Stimulated activated CD8-positive, alpha-beta memory T cell treated with anti-CD3 and anti-CD28 coated beads, Interleukin-4, amount 100 ng/mL, for 4 hours (primary cell): ENCODE measurements at places on chromosomes 6 and 20.
A peak's percentile ranks its signal among the peaks of the same experiment; 100 is the strongest.

GRCh38 chr20:61193164-61193563 lies 58.9 kb upstream of the CDH4 start:
- DNase-seq, result no peak

DNA sequence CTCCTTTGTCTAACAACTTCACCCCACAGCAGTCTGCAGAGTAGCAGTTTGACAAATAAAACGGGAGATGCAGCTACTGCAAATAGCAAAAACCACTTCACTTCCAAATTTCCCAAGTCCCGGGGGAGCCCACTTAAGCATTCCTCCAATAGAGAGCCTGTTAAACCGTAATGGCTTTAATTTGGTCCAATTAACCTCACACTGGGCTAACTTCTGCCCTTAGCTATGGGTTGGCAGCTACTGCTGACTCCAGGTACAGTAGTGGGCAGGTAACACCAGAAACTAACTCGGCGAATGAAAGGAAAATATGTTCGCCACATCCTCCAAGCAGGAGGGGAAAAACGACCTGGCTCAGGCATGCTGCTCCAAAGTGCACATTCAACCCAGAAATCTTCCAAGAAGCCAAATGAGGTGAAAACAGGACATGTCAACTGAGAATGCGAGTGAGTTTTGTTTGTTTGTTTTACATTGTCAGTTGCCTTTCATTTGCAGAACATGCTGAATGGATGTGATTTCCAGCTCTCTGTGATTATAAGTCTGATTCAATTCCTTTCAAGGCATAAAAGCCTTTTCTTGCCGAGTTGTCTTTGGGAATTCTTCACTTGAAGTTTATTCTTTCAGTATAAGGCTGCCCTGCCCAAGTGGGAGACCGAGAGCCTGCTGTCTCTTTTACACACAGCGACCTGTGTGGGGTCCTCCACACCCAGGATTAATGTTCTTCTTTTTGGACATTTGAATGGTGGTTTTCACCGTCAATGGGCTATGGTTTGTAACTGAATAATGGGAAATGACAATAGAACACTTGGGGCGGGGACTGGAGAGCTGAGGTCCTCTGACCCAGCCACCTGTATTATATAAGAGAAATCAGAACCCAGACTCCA lies 117.3 kb upstream of the ARMC2 start:
- no peak for DNase-seq

- DNase-seq, result no peak
Observed at GRCh38 chr6:82785206-82785605, 280.4 kb downstream of the UBE3D start.

DNA sequence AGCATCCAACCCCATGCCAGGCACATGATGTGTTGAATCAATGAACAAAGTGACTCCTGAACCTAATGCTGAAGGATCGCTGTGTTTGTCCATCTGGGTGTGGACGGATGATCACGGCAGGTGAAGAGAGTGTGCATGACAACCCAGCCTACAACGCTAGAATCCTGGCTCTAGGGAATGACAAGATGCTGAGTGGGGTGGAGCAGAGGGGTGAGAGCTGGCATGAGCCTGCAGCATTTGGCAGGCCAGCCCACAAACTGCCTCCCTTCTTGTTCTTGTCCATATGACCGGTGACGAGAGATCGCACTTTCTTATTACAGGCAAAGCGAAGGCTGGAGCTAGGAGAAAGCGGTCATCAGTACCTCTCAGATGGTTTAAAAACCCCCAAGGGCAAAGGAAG lies 54.7 kb upstream of the CDKAL1 start:
- no peak for DNase-seq

DNA sequence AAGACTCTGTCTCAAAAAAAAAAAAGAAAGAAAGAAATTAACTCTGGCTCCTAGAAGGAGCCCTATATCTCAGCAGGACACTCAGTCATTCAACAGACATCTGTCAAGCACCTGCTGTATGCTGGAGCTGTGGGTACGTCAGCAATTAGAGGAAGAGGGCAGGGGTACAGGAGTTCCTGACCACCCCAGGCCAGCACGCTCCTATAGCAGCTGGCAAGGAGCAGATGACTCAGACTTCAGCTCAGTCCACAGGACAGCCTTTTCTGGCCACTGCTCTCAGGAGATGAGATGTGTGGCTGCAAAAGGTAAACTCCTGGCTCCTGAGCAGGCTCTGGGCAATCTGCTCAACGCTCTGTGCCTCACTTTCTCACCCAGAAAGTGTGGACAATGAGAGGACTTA lies 1.7 kb upstream of the RTEL1 start:
- no peak for DNase-seq

- no peak for DNase-seq
Observed at GRCh38 chr6:7469696-7470095, 71.8 kb upstream of the DSP start.

DNA sequence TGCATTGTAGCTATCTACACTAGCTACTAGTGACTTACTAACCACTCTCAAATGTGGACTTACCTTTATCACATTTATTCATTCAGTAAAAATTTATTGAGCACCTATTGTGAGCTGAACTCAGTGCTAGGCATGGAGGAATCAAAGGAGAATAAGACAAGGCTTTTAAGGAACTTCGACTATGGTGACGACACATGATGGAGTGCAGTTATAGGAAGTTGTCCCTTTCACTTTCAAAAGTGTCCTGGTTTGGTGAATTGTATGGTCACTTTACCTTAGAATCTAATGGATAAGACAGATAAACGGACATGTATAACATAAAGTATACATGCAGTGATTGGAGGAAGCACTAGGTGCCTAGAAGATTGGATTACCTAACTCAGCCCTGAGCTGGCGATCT lies 4.3 kb downstream of the AKAP7 start:
- no peak for DNase-seq

GRCh38 chr6:48389146-48390043 lies 278.4 kb upstream of the PTCHD4 start:
- DNase-seq, result no peak

DNA sequence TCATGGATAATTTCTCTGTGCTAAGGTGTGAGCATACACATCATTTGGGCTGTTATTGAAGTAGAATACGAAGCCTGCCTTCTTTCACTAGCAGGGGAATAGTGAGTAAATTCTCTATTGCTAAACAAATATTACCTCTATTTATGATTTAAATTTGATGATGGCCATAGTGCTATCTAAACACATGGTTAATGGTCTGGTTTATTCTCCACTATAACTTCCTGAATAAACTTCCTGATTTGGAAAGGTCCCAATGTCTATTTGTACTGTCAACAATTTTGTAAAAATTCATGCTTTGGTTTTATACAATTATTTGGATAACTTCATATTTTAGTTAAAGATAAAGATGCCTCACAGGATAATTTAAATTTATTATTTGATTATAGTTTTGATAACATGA lies 400.8 kb downstream of the ARHGAP18 start:
- no peak for DNase-seq

- no peak for DNase-seq
Observed at GRCh38 chr20:4814696-4815252, 93.1 kb downstream of the PRND start.

GRCh38 chr20:18388860-18389259 lies 78.0 kb downstream of the DZANK1 start:
- DNase-seq, result no peak

- no peak for DNase-seq
Observed at GRCh38 chr20:29873946-29874345, 1383.5 kb upstream of the DEFB115 start.

- no peak for DNase-seq
Observed at GRCh38 chr6:3876866-3877265, 27.7 kb downstream of the FAM50B start.

- no peak for DNase-seq
Observed at GRCh38 chr6:167073679-167074274, 49.1 kb upstream of the CCR6 start.

GRCh38 chr6:144908004-144908403 lies 622.9 kb downstream of the UTRN start:
- no peak for DNase-seq

DNA sequence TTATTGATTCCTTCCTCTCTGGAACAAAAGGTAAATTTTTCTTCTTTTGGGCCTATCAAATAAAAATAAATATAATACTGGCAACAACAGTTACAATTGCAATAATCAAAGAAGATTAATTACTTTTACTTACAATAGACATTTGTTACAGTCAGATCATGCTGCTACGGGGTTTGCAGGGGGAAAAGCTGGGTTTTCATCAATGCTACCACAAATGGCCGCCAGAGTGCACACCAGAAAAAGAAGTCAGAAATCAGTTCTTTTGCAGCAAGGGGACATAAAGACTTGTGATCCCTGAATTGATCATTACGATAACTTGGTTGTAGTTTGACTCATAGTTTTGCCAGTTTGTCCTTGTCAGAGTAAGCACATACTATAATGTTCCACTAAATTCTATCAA lies 714.5 kb upstream of the EYS start:
- no peak for DNase-seq

GRCh38 chr6:30613251-30614043 lies 3.6 kb downstream of the PPP1R10 start:
- DNase-seq, result no peak

GRCh38 chr6:111975466-111975865 lies 78.4 kb upstream of the CCN6 start:
- DNase-seq, result no peak

DNA sequence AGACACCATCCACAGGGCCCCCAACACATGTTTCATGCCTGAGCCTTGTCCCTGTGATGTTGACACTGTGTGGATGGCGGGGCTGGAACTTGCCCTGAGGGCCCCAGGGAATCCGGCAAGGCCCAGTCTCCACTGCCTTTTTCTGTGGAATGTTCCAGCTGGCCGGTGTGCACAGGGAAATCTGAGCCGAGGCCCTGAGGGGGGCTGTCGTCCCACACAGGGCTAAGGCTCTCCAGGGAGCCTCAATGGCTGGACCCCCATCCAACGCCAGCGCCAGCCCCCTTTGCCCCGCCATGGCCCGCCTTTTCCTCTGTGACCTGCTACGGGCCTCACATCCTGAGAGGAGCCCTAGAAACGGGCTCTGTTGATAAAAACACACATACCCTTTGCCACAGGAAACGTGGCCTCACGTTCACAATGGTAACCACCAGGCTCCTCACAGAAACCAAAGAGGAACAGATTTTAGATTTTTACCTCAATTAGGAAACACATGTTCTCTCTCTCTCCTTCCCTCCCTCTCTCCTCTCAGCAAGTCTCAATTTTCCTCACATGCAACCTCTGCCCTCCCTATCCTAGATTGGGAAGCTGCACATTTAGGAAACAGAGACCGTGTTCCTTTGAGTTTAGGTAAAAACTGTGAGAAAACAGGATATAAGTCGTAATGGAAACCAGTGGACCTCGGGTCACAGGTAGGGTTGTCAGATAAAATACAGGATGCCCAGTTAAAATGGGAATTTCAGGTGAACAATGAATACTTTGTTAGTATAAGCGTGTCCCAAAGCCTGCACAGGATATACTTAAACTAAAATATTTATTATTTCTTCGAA lies 13.7 kb upstream of the ZNF831 start:
- DNase-seq, result peak; percentile 23

DNA sequence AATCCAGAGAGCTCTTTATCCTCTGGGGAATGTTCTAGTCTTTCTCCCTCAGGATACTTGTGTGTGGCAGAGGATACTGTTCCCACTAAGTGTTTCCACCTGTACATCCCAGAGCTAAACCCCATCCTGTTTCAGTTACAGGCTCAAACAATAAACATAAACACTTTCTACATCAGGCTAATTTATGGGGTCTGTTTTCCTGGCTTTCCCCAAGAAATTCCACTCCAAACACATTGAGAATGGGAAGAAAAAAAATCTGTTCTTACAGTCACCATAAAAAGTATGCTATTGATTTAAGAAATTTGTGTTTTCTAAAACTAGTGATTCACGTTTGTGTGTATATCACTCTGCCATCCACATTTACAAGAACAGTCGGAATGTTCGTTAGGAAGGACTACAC lies 293.9 kb upstream of the FOXQ1 start:
- DNase-seq, result no peak

- no peak for DNase-seq
Observed at GRCh38 chr20:58604128-58604881, 46.8 kb upstream of the STX16 start.

- no peak for DNase-seq
Observed at GRCh38 chr20:36920334-36920730, 31.2 kb downstream of the SAMHD1 start.

GRCh38 chr6:146301764-146302163 lies 241.9 kb upstream of the RAB32 start:
- no peak for DNase-seq

- no peak for DNase-seq
Observed at GRCh38 chr20:26243731-26244130, 547.1 kb upstream of the ZNF337 start.

DNA sequence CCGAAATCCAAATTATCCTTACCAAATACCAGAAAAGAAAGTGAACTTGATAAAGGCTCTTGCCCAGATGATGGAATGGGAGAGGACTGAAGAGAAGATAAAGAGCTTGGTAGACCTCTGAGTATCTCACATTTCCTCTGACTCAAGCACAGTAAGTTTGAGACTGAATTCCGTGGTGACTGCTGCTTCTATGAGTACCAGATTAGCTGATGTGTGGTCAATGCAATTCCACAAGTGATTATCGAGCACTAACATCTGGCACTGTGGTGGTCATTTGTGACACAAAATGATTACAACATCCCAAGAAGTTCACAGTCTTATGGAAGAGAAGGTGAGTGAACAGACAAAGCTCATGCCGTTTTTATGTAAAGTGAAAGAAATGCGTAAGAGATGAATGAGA lies 2.6 kb upstream of the RPS6KA2 start:
- DNase-seq, result no peak

- no peak for DNase-seq
Observed at GRCh38 chr20:33301192-33301930, 18.3 kb downstream of the BPIFB1 start.

- no peak for DNase-seq
Observed at GRCh38 chr20:37408302-37409193, 62.6 kb downstream of the SRC start.

GRCh38 chr6:11337306-11337705 lies 104.8 kb upstream of the NEDD9 start:
- no peak for DNase-seq

- no peak for DNase-seq
Observed at GRCh38 chr6:9208966-9209365, 773.6 kb upstream of the SLC35B3 start.

- no peak for DNase-seq
Observed at GRCh38 chr6:168416531-168416930, 24.5 kb upstream of the SMOC2 start.

- DNase-seq, result no peak
Observed at GRCh38 chr6:36820700-36821580, 18.3 kb downstream of the CPNE5 start.

- no peak for DNase-seq
Observed at GRCh38 chr20:44301285-44301684, 9.7 kb downstream of the FITM2 start.

DNA sequence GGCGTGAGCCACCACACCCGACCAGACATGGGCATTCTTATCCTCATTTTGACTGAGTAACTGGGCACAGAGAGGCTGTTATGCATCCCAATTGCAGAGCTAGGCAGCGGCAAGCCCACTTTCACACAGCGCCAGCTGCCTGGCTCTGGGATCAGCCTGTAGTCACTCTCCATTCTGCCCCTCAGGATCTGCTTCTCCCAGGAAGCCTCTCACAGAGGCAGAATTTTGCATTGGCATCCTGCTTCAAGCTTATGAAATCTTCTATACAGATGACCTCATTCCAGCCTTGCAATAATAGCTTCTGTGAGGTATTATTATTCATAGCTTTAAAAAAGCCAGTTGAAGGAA lies 37.0 kb upstream of the IER3 start:
- DNase-seq, result no peak

GRCh38 chr6:126812010-126812409 lies 306.5 kb upstream of the RSPO3 start:
- DNase-seq, result no peak
